Activated CD4-positive, alpha-beta T cell treated with anti-CD3 and anti-CD28 coated beads for 48 hours (primary cell): ENCODE measurements at places on chromosomes 3 and 15.

DNA sequence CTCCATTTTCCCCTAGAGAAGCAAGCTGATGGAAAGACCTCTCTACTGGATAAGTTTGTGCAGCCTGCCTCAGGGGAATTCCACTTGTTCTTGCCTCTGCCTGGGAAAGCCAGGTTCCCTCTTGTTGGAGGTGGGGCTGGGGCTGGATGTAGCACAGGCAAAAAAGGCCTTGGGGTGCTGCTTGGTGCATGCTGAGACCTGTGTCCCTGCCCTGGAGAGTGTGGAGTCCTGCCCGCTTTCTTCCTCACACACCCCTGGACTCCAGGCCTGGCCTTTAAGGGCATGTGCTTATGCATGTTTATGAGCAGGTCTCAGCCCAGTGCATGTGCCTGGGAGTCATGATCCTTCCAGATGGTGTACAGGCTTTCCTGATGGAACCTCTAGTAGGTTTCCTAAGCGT is 23.5 kb upstream of the JMJD7 start:
- DNase-seq, result no peak

- DNase-seq, result no peak
These were observed 51.5 kb downstream of the ITGA11 start for GRCh38 chr15:68380456-68380855.

GRCh38 chr3:171890398-171890797 is 47.2 kb downstream of the TMEM212 start:
- no peak for DNase-seq

- no peak for DNase-seq
These were observed 124.5 kb downstream of the GSK3B start for GRCh38 chr3:119969759-119970158.

GRCh38 chr3:138389144-138389601 is 40.8 kb downstream of the MRAS start:
- DNase-seq, result no peak

GRCh38 chr3:120879411-120879810 is 28.6 kb upstream of the STXBP5L start:
- no peak for DNase-seq

- DNase-seq, result no peak
These were observed 79.7 kb upstream of the RASGRF1 start for GRCh38 chr15:79170256-79170664.

DNA sequence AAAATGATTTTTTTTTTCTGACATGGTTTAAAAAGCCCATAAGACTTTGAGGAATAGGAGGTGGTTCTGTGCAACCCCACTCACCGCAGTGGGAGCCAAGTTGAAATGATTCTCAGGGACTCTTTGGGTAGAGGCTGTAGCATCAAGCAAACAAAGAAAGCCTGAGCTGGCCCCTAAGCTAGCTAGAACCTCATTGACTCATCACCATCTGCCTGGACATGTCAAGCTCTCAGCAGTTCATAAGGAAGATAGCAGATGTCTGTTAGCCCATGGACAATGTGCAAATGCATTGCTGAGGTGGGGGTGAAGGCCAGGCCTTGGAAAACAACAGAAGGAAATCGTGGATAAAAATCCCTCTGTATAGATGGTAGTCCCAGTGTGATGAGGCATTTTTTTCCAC is 234.8 kb downstream of the NR2F2 start:
- DNase-seq, result no peak

GRCh38 chr3:160401291-160402095 is 2.0 kb downstream of the SMC4 start:
- DNase-seq, result peak; percentile 11

DNA sequence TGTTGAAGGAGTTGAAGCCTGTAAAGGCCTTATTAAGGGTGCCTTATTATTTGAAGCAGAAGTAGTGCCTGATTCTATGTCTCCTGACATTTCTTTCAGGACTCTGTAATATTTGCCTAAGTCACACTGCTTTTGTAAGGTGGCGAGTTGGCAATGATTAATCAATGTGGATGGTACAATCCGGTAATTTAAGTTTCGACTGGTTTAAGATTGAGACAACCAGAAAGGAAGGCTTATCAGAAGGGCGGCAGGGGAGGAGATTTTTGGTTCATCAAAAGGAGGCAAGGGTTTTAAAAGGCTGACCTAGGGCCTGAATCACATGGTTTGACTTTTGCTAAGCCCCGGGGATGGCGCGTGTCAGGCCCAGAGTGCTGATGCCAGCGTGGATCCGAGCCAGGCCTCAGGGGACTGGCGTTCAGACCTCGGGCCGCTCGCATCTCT is 830 bp upstream of the RNF13 start:
- no peak for DNase-seq

DNA sequence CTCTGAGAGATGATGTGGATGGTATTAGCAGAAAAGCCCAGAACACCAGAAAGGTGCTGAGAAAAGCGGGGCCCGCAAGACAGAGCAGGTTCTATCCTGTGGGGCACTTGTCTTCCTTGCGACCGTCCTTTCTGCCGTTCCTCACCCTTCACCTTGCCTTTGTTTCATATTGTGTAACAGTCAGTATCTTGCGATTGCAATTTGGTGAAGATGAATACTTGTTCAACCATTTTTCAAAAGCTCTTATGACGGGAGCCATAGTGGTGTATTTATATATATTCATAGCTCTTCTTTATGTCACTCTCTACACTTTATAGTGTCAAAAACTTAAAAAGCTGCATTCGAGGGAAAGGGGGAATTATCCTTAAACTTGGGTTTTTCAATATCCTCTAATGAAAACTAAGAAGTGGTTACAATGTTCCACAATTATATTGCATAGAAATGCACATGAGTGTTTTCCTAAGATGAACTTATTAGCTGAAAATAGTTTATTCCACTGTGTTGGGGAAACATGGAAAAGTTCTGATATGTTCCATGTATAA is 797 bp downstream of the MAP3K13 start:
- DNase-seq, result no peak
